ENCODE measurements at places on chromosomes 3 and 15. TPM values are rescaled to one million over a fixed set of nuclear protein-coding genes. Genes with fewer than 3 reads are reported as not detected.

GRCh38 chr15:79901958-79902357 lies 5.1 kb upstream of the MTHFS start:
- no peak for DNase-seq

The EPHB3 gene
- 0.20 TPM for total RNA-seq

The C2CD4B gene
- not detected for total RNA-seq

The HTR3E gene
- total RNA-seq = not detected

The NMNAT3 gene
- 73.6 TPM for total RNA-seq

The LEKR1 gene
- 0.29 TPM for total RNA-seq

All from Caki2 (cell line).